ENCODE measurements at places on chromosomes 5 and 9.
A peak's percentile ranks its signal among the peaks of the same experiment; 100 is the strongest.

GRCh38 chr5:150067405-150067960 is 18.9 kb downstream of the CSF1R start:
- no peak for DNase-seq

GRCh38 chr9:110255463-110256379 is 586 bp downstream of the TXN start:
- peak; percentile 61 for DNase-seq

GRCh38 chr5:151615431-151615830 is 24.3 kb upstream of the FAT2 start:
- DNase-seq, result peak; percentile 32

GRCh38 chr5:126976520-126977172 is 53.7 kb downstream of the MARCHF3 start:
- DNase-seq, result no peak

- no peak for DNase-seq
Measured at GRCh38 chr5:135874461-135874860, 21.2 kb downstream of the IL9 start.

DNA sequence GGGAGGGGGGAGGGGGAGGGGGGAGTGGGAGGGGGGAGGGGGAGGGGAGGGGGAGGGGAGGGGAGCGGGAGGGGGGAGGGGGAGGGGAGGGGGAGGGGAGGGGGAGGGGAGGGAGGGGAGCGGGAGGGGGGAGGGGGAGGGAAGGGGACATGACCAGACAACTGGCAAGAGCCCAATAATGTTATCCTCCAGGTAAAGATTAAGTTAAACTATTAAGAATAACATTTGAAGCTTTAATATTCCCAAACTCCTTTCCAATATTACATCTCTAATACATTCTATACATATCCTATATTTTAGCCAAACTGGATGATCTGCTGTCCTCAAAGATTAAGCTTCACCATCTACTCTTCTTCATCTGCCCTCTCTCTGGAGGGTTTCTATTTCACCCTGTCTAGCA is 25.8 kb downstream of the C5 start:
- DNase-seq, result no peak

- no peak for DNase-seq
Measured at GRCh38 chr9:5630081-5630507, 1.2 kb downstream of the RIC1 start.
